Nucleus accumbens (tissue), 56 donors: ENCODE measurements at places on chromosomes 6 and 20.

GRCh38 chr6:148736774-148737412 lies 9.9 kb upstream of the UST start:
- no peak for DNase-seq

DNA sequence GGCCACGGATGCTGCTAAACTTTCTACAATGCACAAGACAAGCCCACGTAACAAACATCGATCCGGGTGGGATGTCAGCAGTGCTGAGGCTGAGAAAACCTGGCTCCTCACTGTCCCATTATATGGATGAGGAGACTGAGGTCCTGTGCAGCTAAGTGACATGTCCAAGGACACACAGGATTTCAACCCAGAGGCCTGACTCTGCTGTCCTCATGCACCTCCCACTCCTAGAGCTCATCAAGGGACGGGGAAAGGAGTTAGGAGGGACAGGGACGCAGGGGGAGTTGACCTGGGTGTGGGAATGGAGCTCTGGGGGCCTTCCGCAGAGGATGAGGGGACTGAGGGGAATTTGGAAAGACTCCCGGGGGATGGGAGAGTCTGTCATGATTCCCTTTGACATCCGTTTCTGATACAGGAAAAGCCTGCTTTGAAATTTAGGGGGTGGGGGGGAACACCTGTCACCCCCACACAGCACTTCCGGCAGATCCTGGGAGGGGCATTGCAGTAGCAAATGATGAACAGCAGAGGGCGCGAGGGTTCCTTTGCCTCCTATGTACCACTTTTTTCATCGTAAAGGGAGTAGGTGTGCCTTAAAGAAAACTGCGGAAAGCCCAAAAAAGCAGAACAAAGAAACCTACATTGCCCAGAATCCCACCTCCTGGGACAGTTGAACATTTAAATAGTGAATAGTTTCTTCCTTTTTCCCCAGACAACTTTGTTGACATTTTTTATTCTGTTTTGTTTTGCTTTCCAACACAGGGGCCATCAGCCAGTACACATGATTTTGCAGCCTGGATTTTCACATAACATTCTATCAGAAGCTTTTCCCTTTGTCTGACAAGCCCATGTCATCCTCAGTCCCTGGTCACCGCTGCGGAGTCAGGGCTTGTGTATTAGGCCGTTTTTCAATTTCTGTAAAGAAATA lies 48.6 kb downstream of the SLC2A10 start:
- peak; percentile 2 for DNase-seq

- DNase-seq = no peak
These were observed 198.5 kb upstream of the RSPO3 start for GRCh38 chr6:126919947-126920346.

GRCh38 chr20:54020868-54021267 lies 49.5 kb downstream of the BCAS1 start:
- DNase-seq = no peak

- no peak for DNase-seq
These were observed 13.5 kb downstream of the STK35 start for GRCh38 chr20:2114990-2115681.

DNA sequence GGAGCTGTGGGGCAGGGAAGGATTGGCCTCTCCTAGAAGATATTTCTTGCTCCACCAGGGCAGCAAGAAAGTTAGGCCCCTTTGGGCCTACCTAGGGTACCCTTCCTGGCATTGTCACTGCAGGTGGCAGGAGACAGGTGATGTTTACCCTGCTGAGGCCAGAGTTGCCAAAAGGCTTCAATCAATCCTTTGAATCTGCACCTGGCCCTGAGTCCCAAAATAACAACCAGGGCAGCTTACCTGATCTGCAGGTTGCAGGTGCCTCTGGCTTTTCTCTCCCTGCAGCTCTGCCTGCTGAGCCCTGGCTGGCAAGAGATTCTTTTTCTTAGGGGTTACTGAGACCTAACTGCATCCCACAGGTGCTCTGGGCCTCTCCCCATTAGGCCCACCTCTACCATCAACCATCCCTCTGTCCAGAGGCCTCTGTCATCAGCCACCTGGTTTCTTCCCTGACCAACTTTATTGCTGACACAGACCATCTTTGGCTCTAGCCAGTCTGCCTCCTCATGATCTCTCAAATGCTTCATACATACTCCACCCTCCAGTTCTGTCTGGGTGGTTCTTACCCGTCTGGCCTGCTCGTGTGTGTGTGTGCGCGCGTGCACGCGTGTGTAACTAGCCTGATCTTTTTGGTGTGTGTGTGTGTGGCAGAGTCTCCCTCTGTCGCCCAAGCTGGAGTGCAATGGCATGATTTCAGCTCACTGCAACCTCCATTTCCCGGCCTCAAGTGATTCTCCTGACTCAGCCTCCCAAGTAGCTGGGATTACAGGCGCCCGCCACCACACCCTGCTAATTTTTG lies 13.7 kb downstream of the BCL2L1 start:
- no peak for DNase-seq

DNA sequence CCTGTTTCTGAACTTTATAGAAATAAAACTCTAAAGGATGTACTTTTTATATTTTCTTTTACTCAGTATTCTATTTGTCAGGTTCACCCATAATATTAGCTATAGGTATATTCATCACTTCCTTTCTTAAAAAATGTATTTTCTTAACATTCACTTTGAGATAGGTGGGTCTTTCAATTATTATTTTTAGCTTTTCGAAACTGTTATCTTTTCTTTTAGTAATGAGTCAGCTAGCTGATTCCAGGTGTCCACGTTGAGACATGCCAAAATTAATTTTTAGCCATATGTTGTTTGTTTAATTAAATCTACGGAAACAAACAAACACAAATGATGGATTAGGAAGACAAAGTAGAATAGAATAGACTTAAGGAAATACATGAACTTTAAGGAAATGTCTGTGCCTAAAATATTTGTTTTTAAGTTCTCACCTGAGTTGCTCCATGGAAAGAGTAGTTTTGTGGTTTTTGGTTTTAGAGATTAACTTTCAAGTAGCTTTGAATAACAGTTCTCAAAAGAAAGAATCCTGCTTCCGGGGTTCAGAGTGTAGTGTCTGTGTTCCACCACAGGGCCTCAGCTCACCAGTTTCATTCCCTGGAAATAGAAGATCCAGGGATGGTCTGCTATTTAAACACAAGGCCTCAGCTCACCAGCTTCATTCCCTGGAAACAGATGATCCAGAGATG lies 435.0 kb downstream of the HAO1 start:
- DNase-seq = no peak

DNA sequence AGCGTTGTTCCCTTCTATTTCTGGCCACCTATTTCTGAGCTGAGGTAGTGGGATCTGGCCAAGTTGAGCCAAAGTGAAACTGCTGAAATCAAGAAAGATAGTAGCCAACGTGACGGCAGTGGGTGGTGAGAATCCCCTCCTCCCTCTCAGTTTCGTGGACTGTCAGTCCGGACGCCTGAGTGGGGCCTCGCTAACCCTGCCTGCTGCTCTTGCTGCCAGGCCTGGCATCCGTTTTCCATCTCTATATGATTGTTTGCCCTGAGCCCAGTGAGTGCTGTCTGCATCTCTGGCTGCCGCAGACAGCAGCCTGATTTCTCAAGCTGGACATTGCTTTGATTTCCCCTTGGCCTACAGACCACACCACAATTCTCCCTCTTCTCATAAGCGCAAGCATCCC lies 23.5 kb upstream of the PAX1 start:
- no peak for DNase-seq

DNA sequence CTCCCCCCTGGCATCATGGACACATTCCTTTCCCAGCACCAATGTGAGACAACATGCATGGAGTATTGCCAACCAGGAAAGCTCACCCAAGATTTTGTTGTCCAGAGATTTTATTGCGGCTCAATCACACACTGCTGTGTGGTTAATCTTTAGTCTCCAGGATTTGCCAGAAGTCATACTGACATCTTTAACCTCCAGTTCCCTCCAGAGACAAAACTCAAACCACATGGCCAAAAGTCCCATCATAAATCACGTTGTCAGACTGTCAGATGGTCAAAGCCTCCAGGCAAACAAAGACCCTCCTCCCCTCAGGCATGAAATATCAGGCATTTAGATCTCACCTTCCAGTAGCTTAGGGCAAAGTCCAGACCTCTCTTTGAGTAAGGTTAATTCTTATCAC lies 97.3 kb upstream of the OPRM1 start:
- no peak for DNase-seq

- peak; percentile 24 for DNase-seq
These were observed 2.4 kb upstream of the MCM3 start for GRCh38 chr6:52286798-52287432.

- no peak for DNase-seq
These were observed 126.0 kb downstream of the MTHFD1L start for GRCh38 chr6:150991487-150991886.

DNA sequence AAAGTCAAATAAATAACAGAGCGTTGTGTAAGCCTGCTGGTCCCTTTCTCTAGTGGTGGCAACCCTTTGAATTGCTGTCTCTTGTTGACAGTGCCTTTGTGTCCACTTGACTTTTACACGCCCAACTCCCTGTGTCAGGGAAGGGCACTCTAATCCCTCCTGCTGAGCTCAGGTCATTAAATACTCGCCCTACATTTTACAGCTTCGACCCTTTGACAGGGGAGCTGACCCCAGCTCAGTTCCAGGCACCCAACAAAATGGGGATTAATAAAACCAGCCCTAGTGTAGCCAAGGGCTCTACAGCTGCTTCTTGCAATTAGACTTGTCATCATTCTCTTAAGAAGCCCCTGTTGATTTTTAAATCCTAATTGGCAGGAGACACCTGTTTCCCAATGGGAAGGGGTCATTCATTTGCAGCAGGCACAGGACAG lies 308.2 kb downstream of the EYA4 start:
- no peak for DNase-seq

- DNase-seq = no peak
These were observed 16.1 kb upstream of the CDK19 start for GRCh38 chr6:110831405-110831804.

DNA sequence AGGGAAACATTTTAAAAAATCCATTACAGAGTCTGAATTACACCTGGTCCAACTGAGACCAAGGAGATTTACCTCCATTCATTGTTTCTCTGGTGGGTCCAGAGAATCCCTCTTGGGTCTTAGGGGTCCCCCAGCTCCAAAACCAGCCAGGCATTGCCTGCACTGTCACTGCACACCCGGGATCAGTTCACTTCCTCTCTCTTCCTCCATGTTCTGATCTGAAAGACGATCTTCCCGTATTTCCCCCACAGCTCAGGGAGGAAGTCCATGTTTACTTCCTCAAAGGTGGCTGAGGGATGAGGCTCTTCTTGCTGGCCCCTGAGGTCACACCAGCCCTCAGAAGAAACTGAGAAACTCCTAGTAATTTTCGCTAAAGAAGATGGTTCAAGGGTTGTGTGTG lies 159.7 kb downstream of the BMP7 start:
- no peak for DNase-seq

GRCh38 chr6:44012078-44012493 lies 115.2 kb downstream of the MRPL14 start:
- DNase-seq = no peak

DNA sequence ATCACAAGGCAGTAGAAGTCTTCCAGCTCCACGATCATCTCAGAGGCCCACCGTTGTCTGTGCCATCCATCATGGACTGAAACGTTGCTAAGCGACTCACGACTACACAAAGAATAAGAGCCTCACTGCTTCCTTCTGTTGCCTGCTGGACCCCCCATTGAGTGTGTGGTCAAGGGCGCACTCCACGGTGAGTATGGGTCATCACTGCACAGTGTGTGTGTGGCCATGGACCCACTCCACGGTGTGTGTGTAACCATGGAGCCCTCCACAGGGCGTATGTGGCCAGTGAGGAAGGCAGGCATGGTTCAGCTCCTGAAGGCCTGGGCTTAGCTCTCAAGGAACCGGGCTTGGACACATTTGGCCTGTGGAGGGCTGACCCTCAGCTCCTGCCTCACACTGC lies 123.4 kb upstream of the AFDN start:
- DNase-seq = no peak

- no peak for DNase-seq
These were observed 616.5 kb downstream of the C6orf118 start for GRCh38 chr6:164692772-164693510.
